ENCODE measurements at places on chromosomes 6 and 20.

DNA sequence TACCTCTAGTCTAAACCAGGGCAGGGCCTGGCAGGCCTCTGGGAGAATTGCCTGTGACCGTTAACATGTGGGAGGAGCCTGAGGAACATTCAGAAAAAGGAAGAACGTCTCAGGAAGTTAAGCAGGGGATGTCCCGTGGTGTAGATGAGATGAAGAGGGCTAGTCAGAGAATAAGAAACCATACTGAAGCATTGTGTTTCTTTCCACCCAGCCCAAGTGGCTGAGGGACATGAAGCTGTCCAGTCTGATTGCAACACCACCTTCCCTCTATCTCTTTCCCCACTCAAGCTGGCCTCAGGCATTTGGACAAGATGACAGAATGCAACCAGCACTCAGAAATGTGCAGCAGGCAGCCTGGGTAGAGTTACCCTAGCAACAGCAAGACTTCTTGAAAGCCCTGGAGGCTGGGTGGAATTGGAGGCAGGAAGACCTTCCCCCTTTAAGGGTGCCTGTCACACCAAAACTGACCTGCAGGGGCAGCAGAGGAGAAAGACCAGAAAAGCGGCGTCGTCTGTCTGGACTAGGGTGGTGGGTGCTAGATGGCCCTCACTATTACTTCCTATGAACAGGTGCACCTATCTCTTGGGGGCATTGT, 186.1 kb downstream of the UNC5CL start:
- peak; percentile 37 for DNase-seq

DNA sequence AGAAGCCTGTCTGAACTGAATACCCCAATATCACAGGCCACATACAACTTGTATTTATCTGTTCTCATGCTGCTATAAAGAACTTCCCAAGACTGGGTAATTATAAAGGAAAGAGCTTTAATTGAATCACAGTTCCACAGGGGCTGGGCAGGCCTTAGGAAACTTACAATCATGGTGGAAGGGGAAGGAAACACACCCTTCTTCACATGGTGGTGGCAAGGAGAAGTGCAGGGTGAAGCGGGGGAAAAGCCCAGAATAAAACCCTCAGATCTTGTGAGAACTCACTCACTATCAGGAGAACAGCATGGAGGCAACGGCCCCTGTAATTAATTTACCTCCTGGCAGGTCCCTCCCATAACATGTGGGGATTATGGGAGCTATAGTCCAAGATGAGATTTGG, 50.3 kb upstream of the FNDC1 start:
- DNase-seq = no peak

DNA sequence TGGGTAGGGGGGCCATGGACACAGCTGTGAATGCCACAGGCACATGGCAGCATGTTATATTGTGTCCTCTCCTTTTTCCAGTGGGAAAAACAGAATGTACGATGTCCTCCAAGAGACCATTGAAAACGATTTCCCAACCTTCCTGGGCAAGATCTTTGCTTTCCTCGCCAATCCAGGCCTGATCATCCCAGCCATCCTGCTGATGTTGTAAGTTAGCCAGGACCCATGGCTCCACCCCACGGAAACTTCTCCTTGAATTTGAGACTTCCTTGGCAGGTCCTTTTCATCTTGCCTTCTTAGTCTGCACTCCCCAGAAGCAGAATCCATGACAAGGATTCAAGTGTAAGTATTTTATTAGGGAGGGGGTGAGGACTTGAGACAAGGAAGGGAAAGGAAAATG, 28.2 kb upstream of the NOP56 start:
- DNase-seq = no peak

- DNase-seq = no peak
Observed at GRCh38 chr6:142440600-142441293, 138.9 kb downstream of the ADGRG6 start.

DNA sequence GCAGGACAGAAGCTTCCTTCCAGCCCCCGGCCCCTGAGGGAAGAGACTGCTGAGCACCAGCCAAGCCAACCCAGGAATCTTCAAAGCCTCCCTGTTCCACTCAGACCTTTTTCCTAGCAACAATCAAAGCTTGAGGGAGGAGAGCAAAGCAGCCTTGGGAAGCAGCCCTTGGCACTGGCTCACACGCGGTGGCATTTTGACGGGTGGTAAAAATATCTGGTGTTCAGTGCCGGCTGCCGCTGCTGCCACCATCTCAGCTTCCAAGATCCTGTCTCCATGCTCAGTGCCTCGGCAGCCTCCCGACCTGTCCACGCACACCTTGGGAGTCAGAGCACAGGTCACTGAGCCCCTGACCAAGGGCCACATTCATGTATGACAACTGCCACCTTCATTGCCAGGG, 170.1 kb downstream of the LRFN2 start:
- no peak for DNase-seq

DNA sequence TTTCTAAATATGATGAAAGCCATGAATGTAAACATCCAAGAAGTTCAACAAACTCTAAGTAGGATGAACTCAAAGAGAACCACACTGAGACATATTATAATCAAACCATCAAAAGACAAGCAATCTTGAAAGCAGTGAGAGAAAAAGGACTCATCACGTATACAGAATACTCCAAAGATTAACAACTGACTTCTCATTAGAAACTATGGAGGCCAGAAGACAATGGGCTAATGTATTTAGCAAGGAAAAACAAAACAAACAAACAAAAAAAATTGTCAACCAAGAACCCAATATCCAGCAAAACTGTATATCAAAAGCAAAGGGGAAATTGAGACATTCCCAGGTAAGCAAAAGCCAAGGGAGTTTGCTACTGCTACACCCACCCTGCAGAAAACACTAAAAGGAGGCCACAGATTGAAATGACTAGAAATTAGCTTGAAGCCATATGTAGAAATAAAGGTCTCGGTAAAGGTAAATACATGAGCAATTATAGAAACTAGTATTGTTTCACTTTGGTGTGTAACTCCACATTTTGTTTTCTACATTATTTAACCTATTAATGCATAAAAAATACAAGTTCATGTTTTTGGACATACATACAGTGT, 301.1 kb upstream of the QKI start:
- no peak for DNase-seq

GRCh38 chr6:151240791-151241642, 1.2 kb downstream of the AKAP12 start:
- DNase-seq = no peak

DNA sequence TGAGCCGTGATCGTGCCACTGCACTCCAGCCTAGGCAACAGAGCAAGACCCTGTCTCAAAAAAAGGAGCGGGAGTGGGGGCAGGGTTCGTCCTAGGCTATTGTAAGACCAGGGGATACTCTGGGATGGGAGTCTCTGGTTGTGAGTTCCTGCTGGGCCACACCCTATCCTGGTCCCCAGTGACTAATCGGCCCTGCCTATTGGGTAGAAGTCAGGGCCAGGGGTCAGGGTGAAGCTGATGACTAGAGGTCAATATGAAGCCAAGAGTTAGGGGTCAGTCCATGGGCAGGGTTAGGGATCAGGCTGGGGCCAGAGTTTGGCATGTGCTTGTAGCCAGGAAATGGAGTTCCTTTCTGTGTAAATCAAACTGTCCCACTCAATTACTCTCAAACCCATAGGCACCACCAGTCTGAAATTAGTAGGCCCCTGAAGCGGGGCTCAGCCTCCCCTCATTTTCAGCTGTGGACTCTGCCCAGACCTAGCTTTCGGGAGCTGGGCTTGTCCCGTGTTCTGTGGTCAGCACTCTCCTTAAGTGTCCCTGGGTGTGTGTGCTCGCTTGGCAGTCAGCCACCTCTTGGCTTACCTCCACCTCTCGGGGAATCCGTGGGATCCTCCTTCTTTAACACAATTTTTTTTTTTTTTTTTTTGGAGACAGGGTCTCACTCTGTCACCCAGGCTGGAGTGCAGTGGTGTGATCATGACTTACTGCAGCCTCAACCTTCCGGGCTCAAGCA, 1.8 kb downstream of the HSPA12B start:
- no peak for DNase-seq

DNA sequence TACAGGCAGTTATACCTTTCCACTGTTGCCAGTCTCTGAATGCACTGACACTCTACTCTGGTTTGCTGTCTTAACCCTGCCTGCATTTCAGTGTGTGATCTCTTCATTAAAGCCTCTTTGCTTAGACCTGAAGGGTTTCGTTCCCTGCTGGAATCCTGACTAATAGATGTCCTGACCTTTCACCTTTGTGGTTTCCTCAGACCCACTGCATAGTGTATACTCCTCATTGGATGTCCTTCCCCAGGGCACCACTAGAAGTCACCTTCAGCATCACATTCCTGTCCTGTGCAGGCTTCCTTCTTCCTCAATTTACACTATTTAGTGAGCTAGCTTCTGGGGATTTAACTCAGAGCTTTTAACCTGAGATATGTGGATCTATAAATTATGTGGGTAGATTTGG, 120.6 kb downstream of the RCAN2 start:
- DNase-seq = no peak

DNA sequence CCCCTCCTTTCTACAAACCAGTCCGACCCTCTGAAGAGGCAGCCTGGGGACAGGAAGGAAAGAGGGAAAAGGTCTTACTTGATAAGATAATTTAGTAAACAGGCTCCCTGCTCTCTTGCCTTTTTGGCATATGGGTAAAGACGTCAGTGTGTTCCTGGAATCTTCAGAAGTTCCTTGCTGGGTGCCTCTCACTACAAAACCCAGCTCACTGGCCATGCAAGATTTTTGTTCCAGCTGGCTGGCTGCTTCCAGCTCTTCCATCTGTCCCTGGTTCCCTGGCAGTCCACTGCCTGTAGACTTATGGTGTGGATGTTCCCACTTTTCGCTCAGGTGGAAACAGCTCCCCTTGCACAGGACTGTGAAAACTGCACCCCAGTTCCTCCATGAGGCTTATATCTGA, 57.4 kb downstream of the MOCS1 start:
- DNase-seq = no peak

DNA sequence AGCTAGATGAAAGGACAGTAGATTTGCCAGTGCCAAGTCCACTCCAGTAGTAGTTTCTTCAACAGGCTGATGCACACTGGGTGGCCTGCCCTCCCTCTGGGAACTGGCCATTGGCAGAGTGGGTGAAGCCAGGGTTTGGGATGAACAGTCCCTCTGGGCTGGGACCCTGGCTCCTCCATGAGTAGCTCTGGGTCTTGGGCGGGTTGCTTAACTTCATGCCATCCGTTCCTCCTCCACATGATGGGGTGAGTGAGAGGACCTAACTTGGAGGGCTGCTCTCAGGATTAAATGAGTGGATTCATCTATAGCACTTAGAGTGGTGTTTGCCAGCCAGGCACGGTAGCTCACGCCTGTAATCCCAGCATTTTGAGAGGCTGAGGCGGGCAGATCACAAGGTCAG, 47.2 kb downstream of the PLAGL2 start:
- no peak for DNase-seq

- DNase-seq = no peak
Observed at GRCh38 chr6:9606435-9607134, 808.3 kb downstream of the TFAP2A start.

GRCh38 chr6:116990679-116991078, 113.6 kb downstream of the RFX6 start:
- no peak for DNase-seq

GRCh38 chr20:63156221-63156671, 59.7 kb downstream of the YTHDF1 start:
- no peak for DNase-seq

DNA sequence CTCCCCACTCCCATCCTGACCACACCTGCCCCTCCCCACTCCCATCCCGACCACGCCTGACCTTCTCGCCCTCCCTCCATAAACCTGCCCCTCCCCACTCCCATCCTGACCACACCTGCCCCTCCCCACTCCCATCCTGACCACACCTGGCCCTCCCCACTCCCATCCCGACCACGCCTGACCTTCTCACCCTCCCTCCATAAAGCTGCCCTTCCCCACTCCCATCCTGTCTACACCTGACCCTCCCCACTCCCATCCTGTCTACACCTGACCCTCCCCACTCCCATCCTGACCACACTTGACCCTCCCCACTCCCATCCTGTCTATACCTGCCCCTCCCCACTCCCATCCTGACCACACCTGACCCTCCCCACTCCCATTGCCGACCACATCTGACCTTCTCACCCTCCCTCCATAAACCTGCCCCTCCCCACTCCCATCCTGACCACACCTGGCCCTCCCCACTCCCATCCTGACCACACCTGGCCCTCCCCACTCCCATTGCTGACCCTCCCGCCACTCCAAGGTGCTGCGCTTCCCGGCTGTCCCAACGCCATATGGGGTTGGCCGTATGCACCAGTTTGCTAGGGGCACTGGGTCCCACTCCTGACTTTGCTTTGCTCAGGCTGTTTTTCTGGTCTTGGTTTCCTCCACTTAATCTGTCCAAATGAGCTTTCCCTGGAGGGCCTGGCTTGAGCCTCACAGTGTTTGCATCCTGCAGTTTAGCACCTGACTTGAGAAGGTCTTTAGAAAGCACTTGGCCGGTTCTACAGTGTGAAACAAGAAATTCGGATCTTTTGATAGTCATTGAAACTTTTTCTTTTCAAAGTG, 2.9 kb downstream of the KIF25 start:
- DNase-seq = no peak

DNA sequence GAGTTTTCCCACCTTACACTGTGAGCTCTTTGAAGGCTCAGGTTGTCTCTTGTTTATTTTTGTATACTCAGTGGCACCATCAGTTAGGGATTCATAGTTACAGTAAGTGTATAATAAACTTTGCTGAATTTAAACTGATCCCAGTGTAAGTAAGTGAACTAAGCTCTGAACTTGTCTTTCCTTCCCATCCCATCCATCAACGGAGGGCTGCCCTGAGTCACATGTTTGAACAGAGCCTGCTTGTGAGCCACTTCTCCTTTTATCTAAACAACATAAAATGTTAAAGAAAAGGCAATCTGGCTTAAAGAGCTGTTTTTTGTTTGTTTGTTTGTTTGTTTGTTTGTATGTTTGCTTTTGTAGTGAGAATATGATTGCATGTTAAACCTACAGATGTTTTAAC, 185.7 kb upstream of the MARCKS start:
- no peak for DNase-seq

GRCh38 chr6:166864333-166864732, 92.0 kb downstream of the RNASET2 start:
- DNase-seq = no peak

DNA sequence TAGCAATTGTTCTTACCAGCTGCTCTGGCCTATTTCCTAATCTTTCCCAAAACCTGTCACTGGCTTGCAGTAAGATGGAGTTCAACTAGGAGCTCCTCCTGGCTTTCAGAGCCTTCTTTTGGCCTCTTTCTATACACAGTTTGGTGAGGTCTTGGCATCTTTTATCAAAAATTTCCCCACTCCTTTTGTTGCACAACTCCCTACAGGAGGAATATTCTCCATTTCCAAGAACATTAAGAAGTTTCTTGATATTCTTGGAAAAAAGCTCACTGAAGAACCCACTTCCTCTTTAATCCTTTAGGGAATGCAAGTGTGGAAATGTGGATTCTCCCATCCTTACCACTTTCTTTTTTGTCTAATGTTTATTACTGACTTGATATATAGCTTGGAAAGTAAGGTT, 171.3 kb upstream of the KCNK16 start:
- DNase-seq = no peak

GRCh38 chr6:14743144-14743473, 502.8 kb upstream of the JARID2 start:
- no peak for DNase-seq

GRCh38 chr20:3875378-3875974, 13.7 kb upstream of the PANK2 start:
- DNase-seq = no peak
